NCI-H526 treated with DMSO at 0.1 percent for 48 hours (cell line): ENCODE measurements at places on chromosomes 2 and 18.
A peak's percentile ranks its signal among the peaks of the same experiment; 100 is the strongest.

DNA sequence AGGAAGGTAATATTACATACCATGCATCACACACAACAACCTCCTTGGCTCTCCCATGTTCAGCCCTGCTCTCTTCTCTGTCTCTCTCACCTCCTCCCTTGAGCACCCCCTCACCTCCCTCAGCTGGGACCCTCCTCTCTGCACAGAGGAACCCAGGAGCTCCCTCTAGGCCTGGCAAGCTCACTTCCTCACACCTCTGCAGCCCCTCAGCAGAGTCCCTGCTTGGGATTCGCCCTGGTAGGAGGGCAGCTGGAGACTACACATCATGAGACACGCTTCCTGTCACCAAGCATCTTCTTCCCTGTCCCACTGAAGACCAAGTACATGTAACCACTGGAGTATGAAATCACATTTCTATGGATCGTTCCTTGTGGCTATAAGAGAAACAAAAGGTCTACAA is 51.0 kb downstream of the ADD2 start:
- no peak for DNase-seq

DNA sequence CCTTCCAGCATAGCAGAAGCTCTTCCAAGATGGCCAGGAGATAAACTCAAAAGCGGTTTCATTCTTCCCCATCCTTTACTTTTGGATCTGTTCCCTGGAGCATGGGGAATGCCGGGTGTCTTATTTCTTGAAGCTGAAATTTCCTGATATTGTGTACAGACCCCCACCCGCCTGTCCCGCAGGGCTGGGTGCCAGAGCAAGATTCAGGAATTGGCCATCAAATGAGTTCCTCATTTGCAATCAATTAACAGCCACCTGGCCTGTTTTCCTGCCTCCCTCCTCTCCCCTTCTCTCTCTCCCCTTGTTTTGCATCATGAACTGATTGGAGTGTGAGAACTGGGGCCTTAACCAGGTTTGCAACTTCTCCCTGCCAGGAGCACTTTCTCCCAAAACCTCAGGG is 202.1 kb downstream of the SH3RF3 start:
- DNase-seq = no peak

GRCh38 chr2:15159751-15160177 is 401.4 kb downstream of the NBAS start:
- peak; percentile 100 for DNase-seq

GRCh38 chr18:579238-579637 is 942 bp upstream of the CETN1 start:
- DNase-seq = no peak
